ENCODE measurements at places on chromosomes 2 and 18.

GRCh38 chr2:188622601-188623260 lies 331.1 kb downstream of the GULP1 start:
- DNase-seq: no peak

DNA sequence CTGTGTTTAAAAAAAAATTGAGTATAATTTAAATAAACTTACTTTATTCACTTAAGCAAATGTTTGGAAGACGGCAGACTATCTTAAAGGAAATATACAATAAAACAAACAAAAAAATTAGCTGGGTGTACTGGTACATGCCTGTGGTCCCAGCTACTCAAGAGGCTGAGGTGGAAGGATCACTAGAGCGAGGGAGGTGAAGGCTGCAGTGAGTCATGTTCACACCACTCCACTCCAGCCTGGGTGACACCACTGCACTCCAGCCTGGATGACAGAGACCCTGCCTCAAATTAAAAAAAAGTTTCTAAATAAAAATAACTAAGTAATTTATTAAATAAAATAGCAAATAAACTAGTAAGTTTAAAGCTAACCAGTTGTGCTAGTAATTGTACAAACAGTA lies 7.5 kb downstream of the PUM2 start:
- peak; percentile 17 for DNase-seq

GRCh38 chr2:17388798-17389197 lies 129.4 kb downstream of the RAD51AP2 start:
- DNase-seq: peak; percentile 33

DNA sequence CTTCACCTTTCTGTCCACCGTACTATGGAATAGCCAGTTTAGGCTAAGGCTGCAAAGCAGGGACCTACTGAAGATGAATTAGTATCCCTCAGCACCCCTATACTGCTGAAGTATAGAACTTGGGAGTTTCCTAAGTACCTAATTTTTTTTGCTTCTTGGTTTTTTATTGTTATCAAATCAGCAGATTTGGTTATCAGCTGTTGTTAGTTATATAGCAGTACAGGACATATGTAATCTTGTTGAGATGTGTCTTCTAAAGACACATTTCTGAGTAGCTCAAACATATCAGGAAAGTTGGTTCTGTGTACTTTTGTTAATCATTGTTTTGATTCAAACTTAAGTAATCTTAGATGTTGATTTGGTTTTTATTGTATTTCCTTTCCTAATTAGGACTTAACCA lies 5.2 kb downstream of the MYL12A start:
- no peak for DNase-seq

GRCh38 chr2:217539126-217539525 lies 463.7 kb downstream of the TNS1 start:
- DNase-seq: no peak

DNA sequence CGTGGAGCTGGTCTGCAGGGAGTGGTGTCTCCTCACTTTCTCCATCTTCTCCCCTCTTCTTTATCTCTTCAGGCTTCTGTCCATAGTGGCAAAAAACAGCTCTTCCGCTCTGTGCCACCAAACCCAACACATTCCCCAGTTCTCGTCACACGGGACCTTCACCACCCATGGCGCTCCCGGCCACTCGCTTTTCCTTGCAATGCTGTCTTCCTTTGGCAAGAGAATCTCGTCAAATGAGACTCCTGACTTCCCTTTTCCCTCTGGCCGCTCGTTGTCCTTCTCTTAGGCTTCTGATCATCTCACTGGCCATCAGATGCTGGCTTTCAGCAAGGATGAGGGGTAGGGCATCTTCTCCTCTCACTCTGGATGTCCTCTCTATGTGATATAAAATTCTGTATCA lies 72.9 kb downstream of the DCDC2C start:
- DNase-seq: no peak

DNA sequence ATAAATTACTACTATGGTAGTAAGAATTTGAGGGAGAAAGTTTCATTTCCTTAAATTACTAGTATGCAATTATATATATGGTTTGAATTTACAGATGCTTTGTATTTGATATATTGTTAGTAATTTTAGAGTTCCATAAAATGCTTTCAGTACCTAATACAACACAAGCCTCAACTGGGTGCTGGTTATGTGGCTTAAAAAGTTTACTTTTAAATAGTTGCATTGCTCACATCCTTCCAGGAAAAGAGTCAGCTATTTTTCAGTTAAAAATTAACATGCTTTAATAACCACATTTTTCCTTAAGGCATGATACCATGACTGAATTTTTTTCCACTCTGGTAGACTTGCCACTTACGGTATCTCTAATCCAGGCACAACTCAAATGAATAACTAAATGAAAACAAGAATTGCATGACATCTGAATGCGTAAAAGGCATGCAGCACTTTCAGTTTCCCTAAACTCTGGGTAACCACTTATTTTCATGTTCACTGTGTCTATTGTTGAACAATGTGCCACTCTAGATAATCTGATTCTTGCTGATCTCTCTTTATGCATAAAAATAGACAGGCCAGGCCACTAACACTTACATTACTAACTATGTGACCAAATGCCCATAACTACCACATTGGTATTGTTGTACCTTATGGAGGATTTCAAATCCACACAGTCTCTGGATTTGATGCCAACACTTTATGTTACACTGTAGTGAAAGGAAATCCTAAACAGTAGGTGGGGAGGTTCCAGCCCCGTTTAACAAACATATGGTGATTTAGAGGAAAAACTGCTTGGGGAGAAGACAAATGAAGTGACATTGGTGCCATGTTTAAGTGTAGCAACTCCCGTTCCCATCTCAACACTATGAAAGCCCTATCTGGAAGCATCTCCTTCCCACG lies 35.5 kb upstream of the SLC35F5 start:
- no peak for DNase-seq

DNA sequence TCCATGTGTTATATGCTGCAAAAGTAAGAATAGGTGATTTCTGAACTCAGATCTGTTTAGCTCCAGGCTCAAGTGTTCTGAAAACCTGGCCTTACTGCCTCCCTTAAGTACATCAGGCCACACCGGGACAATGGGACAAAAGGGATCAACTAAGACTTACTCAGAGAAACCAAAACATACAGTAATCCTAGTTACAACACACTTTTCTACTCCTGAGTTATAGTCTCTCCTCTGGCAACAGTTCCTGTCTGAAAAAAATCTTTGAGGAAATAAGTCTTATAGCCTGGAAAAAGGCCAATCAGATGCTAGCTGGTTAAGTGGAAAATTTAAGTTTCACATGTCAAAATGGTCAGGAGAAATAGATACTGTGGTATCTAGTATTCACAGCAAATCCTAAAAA lies 5.6 kb downstream of the METTL5 start:
- DNase-seq: peak; percentile 60

DNA sequence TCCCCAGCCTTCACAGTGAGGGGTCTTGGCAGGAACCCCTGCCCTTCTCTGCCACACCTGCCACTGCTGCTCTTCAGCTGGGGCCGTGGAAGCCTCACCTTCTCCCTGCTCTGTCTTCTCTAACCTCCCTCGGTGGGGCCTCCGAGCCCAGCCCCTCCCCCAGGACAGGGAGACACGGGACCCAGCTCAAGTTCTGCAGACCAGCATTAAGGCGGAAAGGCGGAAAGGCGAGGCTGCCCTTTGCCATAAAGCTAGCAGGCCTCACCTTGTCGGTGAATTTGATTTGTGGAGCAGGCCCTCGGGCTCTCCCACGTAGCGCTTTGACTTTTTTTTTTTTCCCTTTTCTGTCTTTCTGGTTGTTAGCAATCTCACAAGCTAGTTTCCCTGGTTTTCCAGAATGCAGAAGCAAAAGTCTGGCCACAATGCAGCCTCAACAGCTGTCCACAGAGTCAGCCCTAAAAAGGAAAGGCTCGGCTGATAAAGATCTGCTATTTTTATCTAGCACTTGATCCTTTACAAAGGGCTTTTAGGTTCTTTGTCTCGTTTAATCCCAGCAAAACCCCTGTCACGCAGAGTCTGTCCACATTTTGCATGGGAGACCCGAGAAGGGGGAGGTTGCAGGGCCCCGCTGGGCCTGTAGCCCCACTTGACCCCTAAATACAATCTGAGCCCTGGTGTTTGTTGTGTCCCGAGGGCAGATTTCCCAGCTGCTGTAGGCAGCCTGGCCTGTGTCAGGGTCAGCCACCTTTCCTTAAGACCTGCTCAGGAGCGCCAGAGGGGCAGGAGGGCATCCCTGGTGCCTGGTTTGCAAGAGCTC lies 6.0 kb downstream of the ITM2C start:
- DNase-seq: no peak

GRCh38 chr2:72581560-72582181 lies 244.2 kb downstream of the EXOC6B start:
- DNase-seq: no peak

GRCh38 chr2:12014088-12014960 lies 267.9 kb downstream of the LPIN1 start:
- peak; percentile 48 for DNase-seq

DNA sequence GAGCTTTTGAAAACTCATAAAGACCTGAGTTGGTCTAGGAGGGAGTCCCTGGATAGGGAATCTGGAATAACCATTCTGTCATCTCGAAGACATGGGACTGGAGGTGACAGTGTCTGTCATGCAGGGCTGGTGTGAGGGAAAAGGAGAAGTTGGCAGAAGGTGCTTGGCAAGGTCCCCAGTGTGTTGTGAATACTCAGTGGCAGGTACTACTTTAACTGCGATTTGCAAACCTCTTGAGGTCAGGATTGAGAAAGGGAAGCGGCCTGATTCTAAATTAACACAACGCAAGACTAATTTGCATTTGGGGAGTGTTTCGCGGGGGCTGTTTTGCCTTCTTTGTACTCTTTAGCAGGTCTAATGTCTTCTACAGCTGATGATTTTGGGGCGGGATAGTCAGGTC lies 77.0 kb upstream of the TMEM200C start:
- no peak for DNase-seq

- DNase-seq: peak; percentile 94
Observed at GRCh38 chr2:9380702-9381628, 42.4 kb downstream of the ITGB1BP1 start.

DNA sequence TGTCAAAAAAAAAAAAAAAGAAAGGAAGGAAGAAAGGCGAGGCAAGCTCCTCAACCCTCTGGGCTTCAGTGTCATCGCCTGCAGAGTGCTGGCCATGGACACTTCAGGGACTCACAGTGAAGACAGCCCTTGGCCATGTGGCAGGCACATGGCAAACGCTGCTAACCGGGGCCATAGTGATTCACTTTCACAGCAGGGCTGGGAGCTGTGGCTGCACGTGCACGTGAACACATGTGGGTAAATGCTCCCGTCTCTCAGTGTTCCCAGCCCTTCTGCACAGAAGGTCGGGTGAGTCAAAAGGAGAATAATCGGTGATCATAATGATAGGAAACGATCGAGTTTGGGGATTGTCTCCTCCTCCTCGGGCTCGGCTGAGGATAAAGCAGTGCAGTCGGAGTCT lies 46.1 kb upstream of the UBE2F start:
- peak; percentile 48 for DNase-seq

GRCh38 chr18:6997808-6998207 lies 119.8 kb downstream of the LAMA1 start:
- DNase-seq: no peak

GRCh38 chr18:79597831-79598632 lies 81.6 kb upstream of the CTDP1 start:
- no peak for DNase-seq

- peak; percentile 52 for DNase-seq
Observed at GRCh38 chr18:45156946-45157345, 458.3 kb upstream of the SLC14A2 start.

- no peak for DNase-seq
Observed at GRCh38 chr2:19987936-19988335, 2.0 kb downstream of the WDR35 start.

GRCh38 chr2:212713681-212714080 lies 175.1 kb upstream of the ERBB4 start:
- no peak for DNase-seq

DNA sequence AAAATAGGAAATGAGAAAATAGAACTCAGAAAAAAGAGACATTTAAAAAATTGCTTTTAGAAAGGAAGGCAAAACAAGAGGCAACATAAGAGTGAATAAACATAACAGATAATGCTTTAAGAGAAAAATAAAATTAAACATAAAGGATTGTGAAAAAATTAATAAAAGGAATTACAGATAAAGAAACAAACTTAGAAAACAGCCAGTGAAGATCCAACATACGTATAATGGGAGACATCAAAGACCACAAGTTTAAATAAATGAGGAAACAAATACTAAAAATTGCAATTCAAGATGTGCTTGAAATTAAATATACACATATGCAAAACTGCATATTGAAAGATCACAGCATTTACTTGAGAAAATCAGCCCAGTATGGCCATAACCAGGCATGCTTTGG lies 448.9 kb downstream of the NBAS start:
- peak; percentile 19 for DNase-seq

DNA sequence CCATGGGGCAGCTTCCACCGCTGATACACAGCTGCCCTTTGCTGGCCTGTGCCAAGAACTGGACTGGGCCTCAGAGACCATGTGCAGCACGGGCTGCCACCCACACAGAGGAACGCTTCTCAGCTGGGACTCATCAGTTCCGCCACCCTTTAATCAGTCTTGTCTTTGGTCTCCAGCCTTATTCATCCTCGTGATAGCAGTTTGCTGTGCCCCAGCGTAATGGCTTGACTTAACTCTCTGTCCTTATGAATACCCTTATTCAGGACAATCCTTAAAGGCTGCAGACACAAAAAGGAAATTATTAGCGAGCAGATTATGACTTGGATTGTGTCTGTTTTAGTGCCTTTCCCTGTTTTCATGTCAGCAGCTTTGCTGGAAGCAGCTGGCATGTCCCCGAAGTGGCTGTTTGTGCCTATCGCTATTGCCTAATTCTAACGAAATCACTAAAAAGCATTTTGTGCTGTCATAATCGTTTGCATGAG lies 108.9 kb upstream of the DAPL1 start:
- DNase-seq: no peak

DNA sequence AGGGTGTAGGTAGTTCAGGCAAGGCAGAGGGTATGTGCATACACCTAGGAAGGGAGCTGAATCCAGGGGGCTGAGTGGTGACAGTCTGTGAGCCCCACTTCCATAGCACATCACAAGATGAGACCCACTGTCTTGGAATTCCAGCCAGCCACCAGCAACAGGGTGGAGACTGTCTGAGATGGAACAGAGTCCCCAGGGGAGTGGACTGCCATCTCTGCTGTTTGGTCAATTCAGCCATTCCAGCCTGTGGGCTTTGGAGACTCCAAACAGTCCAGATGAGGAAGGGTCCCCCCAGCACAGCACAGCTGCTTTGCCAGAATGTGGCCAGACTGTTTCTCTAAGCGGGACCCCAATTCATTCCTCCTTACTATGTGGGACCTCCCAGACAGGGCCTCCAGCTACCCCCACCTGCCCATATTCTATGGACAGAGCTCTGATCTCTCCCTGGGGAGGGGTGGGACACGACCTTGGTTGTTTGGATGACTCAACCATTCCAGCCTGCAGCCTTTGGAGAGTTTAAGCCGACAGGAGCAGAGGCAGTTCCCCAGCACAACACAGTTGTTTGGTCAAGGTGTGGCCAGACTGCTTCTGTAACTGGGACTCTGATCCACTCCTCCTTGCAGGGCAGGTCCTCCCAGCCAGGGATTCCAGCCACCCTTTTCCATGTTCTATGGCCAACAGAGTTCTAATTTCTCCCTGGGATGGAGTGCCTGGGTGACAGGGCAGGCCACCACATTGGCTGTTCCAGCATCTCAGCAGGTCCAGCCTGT lies 178.0 kb downstream of the RND3 start:
- DNase-seq: no peak

GRCh38 chr18:70046207-70046606 lies 98.5 kb upstream of the CD226 start:
- peak; percentile 68 for DNase-seq

GRCh38 chr2:9807056-9807455 lies 36.2 kb upstream of the TAF1B start:
- no peak for DNase-seq

GRCh38 chr18:74896390-74896991 lies 298.8 kb downstream of the ZNF407 start:
- DNase-seq: no peak

GRCh38 chr2:85772841-85773491 lies 19.2 kb downstream of the ATOH8 start:
- DNase-seq: no peak
